ENCODE measurements at places on chromosomes 1 and 21. TPM values are rescaled to one million over a fixed set of nuclear protein-coding genes. Genes with fewer than 3 reads are reported as not detected.

MMP23B gene
- total RNA-seq, result not detected

GRCh38 chr1:57232500-57232899 lies 191.4 kb downstream of the DAB1 start:
- peak; percentile 10 for DNase-seq

SPRR2E gene
- not detected for total RNA-seq

DNA sequence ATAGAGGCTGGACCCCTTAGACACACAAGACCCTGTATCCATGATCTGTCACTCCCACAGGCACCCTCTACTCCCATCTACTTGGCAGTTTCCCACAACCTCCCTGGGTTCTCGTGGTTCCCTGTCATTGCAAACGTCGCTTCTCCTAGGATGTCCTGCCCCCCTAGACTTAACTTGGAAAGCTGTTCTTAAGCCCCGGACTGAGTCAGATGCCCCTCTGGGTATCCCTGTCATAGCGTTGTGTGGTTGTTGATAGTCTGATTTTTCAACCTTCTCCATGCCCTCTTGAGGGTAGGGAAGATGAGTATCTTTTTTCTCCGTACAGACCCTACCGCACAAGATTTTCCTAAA lies 11.8 kb downstream of the RCC1 start:
- DNase-seq, result peak; percentile 59

ANKRD65 gene
- total RNA-seq, result 0.51 TPM

DNA sequence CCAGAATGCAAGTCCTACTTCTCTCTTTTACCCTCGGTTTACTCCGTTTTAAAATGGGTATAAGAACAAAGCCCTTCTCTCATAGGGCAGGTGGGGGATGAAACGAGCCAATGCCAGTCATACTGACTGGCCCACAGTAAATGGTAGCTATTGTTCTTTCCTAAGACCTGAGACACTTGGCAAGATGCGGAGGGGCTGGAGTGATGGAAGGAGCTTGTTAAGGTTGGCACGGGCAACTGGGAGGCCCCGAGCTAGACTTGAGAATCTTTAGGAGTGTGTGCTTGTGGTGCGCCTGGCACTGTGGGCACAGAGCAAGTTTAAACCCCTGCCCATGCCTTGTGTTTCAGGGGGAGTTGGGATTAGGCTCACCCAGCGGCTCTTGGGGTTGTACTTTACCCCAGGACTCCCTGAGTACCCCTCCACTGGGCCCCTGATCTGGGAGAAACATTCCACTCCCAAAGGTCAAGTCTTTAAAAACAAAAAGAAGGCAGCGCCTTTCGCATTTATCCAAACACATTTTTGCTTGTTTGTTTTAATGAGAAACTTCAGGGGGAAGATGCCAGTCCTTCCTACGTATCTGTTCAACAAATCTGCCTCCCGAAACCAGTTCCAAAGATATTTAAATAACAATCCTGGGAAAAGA lies 240.6 kb upstream of the TMEM51 start:
- DNase-seq, result no peak

Measured in GM23248 (cell line).